ENCODE measurements at places on chromosomes 11 and 22.

- DNase-seq, result no peak
Observed at GRCh38 chr11:99327527-99327926, 306.8 kb downstream of the CNTN5 start.

DNA sequence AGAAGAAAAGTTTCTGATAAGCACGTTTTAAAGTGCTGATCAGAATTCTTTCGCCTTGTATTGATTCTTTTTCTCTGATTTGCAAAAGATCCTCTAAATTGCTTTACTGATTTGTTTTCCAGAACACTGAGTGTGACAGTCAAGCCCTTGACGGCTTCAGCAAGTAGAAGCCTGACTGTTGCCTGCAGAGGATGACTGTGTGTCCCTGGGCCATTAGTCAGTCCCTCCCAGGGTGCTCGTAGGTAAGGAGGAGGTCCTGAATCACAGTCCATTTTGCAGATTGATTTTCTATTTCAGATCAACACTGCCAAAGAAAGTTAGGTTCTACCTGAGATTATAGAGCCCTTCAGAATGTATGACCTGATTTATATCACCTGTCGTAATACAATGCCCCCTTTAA, 38.6 kb upstream of the POGLUT3 start:
- no peak for DNase-seq

DNA sequence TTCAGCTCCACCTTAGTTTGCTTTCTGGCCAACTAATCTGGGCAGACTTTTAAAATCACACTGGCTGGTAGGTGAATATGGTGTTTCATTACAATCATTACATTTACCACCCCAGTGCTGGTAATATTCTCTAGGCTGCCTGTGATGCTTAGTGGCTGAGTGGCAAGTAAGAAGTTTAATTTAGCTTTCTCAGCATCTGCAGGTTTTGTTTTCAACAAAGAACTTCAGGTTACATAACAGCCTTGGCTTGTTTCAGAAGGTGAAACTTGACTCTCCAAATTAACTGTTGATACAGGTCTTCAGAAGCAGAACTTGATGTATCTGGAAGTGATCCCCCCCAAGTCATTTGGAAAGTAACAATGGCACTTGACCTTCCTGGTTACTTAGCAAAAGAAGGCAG, 423.3 kb upstream of the CCDC90B start:
- DNase-seq, result no peak

GRCh38 chr11:115141231-115142114, 362.7 kb downstream of the CADM1 start:
- no peak for DNase-seq

- DNase-seq, result no peak
Observed at GRCh38 chr11:82703796-82704195, 29.9 kb downstream of the FAM181B start.

- DNase-seq, result no peak
Observed at GRCh38 chr22:44689173-44689572, 12.8 kb upstream of the PRR5 start.

DNA sequence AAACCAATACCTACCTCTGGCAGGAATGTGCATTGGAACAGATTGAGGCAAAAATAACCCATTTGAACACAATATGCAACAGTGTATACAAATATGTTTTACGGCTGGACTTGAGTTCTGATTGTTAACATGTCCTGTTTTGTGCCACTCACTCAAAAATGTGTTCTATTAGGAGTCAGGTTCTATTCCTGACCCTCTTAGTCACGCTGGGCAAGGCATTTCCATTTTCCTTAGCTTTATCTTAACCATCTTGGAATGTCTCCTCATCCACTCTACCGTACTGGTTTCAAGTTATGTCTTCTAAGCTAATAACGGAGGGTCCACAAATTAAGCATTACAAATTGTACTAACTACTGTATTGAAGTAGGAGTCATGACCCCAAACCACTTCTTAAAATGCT, 78.6 kb downstream of the MAML2 start:
- no peak for DNase-seq

- DNase-seq, result no peak
Observed at GRCh38 chr22:36455571-36456463, 25.6 kb downstream of the TXN2 start.

DNA sequence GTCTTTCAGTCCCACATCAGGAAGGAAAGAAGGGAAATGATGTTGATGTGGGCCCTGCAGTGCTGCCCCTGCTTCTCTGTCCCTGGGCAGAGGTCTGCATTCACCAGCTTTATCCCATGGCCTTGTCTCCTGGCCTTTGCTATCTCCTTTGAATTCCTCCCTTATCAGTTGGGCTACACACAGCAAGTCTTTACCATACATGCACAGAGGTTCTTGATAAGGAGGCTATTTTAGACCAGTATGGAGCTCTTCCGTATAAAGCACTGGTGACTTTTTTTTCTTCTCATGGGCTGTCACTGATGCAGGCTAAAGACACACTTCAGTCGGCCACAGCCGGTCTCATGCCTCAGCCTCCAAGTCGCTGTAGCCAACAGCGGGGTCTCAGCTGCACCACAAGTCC, 20.2 kb downstream of the MYO18B start:
- DNase-seq, result no peak

GRCh38 chr22:39171623-39172264, 19.3 kb upstream of the CBX7 start:
- DNase-seq, result no peak

- DNase-seq, result no peak
Observed at GRCh38 chr11:116357784-116358544, 414.8 kb downstream of the BUD13 start.

- no peak for DNase-seq
Observed at GRCh38 chr22:26865021-26865420, 207.6 kb downstream of the MIAT start.

GRCh38 chr11:46475051-46475925, 83.7 kb upstream of the CHRM4 start:
- DNase-seq, result peak; percentile 51

GRCh38 chr11:79896258-79896657, 455.4 kb upstream of the TENM4 start:
- DNase-seq, result no peak

- peak; percentile 5 for DNase-seq
Observed at GRCh38 chr22:31917227-31917921, 27.0 kb upstream of the YWHAH start.

DNA sequence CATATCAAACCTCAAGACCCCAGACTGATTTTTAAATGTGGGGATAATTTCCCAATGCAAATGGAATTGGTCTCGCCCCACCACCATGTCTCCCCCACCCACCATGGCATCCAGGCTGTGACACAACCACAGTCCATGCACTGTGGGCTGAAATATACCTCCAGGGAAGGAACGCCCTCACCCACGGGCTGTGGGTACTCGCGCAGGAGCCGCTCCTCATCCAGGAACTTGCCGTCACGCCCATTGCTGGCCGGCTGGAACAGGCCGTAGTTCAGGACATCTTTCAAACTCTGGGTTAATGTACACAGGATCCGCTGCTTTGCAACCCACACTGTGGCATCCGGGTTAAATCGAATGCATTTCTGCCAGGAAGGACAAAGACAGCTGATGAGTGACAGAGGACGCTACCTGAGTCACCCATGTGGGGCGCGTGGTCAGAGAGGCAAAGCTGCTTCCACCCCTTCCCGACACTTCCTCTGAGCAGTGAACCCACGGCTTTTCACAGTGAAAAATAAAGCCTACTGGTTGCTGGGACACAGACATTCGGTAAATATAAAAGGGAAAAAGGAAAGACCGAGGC, 133.6 kb downstream of the SHANK2 start:
- DNase-seq, result no peak

DNA sequence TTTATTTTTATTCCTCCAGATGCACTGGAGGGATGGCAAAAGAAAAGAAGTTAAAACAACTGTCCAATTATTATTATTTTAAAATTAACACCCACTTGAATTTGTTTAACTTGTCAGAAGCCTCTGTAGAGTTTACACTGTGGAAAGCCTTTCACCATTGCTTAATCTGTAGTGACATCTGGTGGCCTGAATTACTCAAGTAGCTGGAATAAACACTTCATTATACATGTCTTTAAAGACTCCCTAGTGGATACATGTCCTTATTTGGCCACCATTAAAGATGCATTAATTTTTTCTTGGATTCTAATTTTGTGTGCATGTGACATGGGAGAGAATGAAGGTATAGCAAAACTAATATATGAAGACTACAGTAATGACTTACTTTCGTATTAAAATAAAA, 1496.5 kb downstream of the FAM181B start:
- no peak for DNase-seq

DNA sequence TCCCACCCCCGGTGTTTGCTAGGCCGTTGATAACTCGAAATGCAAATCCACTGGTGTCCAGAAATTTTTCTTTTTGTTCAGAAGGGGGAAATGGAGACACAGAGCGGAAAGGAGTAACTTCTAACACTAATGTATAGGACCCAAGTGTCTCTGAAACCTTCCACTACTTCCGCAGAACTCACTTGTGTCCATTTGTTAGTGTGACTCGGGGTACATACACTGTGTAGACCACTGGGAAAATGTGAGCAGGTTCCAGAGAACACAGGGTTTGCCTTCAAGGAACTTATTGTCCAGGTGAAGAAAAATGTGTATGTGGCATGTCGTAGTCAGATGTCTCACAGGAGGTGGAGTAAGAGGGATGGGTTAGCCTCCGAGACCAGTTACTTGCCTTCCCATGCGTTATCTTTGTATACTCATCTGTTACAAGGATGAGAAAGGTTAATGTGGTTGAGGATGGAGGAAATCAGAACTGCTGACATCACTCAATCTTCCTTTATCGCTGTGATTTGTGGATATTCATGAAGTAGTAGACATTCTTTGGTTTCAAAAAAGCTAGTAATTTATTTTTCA, 857 bp downstream of the ARCN1 start:
- DNase-seq, result peak; percentile 63

GRCh38 chr11:35111161-35112055, 27.6 kb upstream of the CD44 start:
- DNase-seq, result no peak
